ENCODE measurements at places on chromosomes 16 and 17. TPM values are rescaled to one million over a fixed set of nuclear protein-coding genes. Genes with fewer than 3 reads are reported as not detected.

The GSG1L2 gene
- not detected for total RNA-seq

The KCNG4 gene
- not detected for total RNA-seq

GRCh38 chr16:27994686-27995085, 68.8 kb downstream of the GSG1L start:
- H3K4me3 ChIP-seq = no peak overlapping the region
- no peaks in the 10 kb centered on the region for H3K36me3 ChIP-seq
- no peak overlapping the region for H3K27ac ChIP-seq
- peaks cover 9% of the 10 kb centered on the region for H3K27me3 ChIP-seq
- DNase-seq = no peak

GRCh38 chr16:9370061-9370491, 278.6 kb downstream of the HAPSTR1 start:
- H3K27me3 ChIP-seq = no peaks in the 10 kb centered on the region
- no peak overlapping the region for H3K27ac ChIP-seq

GRCh38 chr17:27994586-27994985, 47.9 kb upstream of the NLK start:
- no peaks in the 10 kb centered on the region for H3K36me3 ChIP-seq
- peaks cover 9% of the 10 kb centered on the region for H3K27me3 ChIP-seq
- H3K27ac ChIP-seq = no peak overlapping the region
- DNase-seq = no peak
- no peak overlapping the region for H3K4me3 ChIP-seq

- H3K4me3 ChIP-seq = peak overlapping the region; percentile 84
- H3K27ac ChIP-seq = peak overlapping the region; percentile 89
Observed at GRCh38 chr16:46629331-46630219, 8.4 kb upstream of the SHCBP1 start.

DNA sequence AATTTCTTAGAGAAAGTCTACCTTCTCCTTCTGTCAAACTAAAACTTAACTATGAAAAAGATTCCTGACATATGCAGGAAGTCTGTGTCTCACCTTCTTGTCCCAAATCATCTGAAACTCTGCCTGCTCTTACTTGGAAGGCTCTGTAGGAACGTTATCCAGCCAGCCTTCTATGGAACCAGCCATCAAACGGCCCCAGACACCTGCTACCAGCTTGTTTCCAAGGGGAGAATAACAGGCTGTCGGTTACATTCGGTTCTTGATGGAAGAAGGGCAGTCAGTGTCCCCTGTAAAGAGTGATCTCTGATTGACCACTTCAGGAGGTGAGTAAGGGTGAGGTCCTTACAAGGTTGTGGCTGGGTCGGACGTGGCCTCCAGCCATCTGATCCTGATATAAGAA, 1.7 kb downstream of the ADAMTS18 start:
- H3K4me1 ChIP-seq = no peaks in the 10 kb centered on the region
- no peak overlapping the region for H3K27ac ChIP-seq
- H3K36me3 ChIP-seq = 0 out of 2 replicates have a peak, but pooled peaks cover 4% of the 10 kb centered on the region
- DNase-seq = no peak

DNA sequence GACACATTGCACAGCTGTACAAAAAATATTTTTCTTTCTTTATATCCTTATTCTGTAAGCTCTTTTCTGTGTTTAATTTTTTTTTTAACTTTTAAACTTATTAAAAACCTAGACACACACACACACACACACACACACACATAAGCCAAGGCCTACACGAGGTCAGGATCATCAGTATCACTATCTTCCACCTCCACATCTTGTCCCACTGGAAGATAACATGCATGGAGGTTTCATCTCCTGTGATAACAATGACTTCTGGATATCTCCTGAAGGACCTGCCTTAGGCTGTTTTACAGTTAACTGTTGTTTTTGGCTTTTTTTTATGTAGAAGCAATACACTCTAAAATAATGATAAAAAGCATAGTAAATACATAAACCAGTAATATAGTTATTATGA, 71.2 kb downstream of the TNRC6C start:
- H3K4me3 ChIP-seq = no peak overlapping the region
- H3K27ac ChIP-seq = no peak overlapping the region
- H3K4me1 ChIP-seq = peaks cover 32% of the 10 kb centered on the region
- H3K27me3 ChIP-seq = no peaks in the 10 kb centered on the region
- H3K36me3 ChIP-seq = 0 out of 2 replicates have a peak, but pooled peaks cover 4% of the 10 kb centered on the region

The DPEP1 gene
- total RNA-seq = not detected

DNA sequence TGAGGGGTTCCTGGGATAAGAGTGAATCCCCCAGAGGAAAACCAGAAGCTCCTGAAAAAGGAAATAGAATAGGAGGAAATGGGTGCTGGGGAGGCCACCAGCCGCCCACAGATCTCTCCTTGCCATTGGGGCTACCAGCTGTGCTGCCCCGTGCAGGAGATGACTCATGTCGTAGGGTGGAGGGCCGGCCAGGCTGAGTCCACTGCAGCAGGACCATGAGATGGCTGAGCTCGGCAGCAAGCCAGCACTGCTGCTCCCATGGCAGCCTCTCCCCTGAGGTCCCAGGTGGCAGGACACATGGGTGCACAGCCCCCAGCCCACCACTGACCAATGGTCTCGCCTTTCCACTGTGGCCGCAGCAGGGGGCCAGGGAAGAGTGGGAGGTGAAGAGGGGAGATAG, 95.5 kb downstream of the GNAO1 start:
- peaks cover 22% of the 10 kb centered on the region for H3K27me3 ChIP-seq
- H3K27ac ChIP-seq = no peak overlapping the region
- peaks cover 9% of the 10 kb centered on the region for H3K4me1 ChIP-seq
- DNase-seq = no peak
- no peaks in the 10 kb centered on the region for H3K36me3 ChIP-seq

DNA sequence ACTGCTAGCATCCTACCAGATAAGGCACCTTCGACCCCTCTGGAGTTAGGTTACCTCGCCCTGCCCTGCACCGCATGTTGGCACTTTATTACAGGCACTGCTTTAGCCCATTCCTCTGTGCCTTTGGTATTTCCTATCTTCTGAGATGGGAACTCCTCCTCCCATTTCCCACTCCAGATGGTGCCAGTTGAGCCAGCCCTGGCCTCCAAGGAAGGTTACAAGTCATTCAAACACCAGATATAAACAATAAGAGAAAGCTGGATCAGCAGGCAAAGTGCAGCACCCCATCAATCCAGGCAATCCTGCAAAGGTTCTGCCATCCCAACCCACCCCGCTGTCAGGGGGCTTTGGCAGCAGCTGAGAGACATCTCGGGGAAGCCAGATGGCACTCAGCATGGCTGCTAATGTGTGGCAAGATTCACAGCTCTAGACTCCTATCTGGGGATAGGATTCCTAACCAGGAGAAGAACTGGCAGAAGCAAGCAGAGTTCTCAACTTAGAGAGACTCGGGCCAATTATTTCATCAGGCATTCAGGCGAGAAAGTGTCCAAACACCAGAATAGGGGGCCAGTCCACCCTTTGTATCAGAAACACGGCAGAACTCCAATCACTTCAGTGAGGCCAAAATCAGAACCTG, 113.0 kb downstream of the COPRS start:
- H3K27ac ChIP-seq = peak overlapping the region; percentile 16
- H3K27me3 ChIP-seq = peaks cover 2% of the 10 kb centered on the region
- H3K36me3 ChIP-seq = no peaks in the 10 kb centered on the region
- H3K4me1 ChIP-seq = peaks cover 85% of the 10 kb centered on the region
- H3K4me3 ChIP-seq = 0 out of 2 replicates have a peak overlapping the region, but pooled peaks have one; percentile 1

DNA sequence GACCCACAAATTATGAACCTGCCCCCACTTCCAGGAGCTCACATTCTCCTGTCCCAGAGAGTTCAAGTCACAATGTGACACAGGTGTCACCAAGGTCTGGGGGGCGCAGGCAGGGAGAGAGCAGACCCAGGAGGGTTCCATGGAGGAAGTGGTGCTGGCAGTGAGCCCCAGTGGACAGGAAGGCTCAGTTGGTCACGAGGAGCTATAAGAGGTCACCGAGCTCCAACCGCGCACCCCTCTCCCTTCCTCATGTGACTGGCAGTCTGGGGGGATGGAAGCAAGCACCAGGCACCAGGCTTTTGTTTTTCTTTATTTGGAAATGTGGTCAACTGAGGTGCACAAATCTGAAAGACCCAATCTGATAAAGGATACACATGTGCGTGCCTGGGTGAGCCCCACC, 2.5 kb downstream of the ITGAD start:
- no peak for DNase-seq
- H3K27me3 ChIP-seq = peaks cover 30% of the 10 kb centered on the region
- H3K36me3 ChIP-seq = peaks cover 17% of the 10 kb centered on the region
- H3K27ac ChIP-seq = no peak overlapping the region
- no peak overlapping the region for H3K4me3 ChIP-seq

DNA sequence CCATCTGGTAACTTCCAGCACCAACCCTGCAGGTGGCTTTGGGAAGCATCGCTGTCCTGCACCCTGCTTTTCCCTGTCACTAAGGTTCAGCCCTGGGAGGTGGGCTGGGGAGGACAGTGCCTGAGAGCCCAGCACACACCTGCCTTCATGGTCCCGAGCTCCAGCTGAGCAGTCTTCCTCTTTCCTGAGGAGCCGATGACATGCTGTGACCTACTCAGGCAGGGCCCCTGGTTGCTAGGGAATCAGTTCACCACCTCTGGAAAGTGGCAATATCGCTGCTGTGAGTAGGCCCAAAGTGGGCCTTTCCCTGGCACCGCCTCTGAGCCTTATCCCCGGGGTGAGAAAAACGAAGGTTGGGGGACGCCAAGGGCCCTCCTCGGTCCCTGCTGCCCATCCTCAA, 17.9 kb downstream of the ST3GAL2 start:
- H3K27me3 ChIP-seq = no peaks in the 10 kb centered on the region
- H3K4me3 ChIP-seq = no peak overlapping the region
- peaks cover 12% of the 10 kb centered on the region for H3K4me1 ChIP-seq
- no peak for DNase-seq
- H3K36me3 ChIP-seq = peaks cover 3% of the 10 kb centered on the region
- H3K27ac ChIP-seq = no peak overlapping the region

Measured in HFFc6 (cell line).